Activated T-helper 2 cell treated with anti-CD3 and anti-CD28 coated beads, Interferon-gamma antibody, Interleukin-2, Interleukin-4, amounts not matched to agents 10 μg/mL and 5 μg/mL and 100 μg/mL, durations not matched to agents 14 hours and 24 hours and 36 hours (primary cell): ENCODE measurements at places on chromosomes 7 and 10.
A peak's percentile ranks its signal among the peaks of the same experiment; 100 is the strongest.

GRCh38 chr10:133618851-133619250 lies 7.7 kb downstream of the FRG2B start:
- no peak for DNase-seq

DNA sequence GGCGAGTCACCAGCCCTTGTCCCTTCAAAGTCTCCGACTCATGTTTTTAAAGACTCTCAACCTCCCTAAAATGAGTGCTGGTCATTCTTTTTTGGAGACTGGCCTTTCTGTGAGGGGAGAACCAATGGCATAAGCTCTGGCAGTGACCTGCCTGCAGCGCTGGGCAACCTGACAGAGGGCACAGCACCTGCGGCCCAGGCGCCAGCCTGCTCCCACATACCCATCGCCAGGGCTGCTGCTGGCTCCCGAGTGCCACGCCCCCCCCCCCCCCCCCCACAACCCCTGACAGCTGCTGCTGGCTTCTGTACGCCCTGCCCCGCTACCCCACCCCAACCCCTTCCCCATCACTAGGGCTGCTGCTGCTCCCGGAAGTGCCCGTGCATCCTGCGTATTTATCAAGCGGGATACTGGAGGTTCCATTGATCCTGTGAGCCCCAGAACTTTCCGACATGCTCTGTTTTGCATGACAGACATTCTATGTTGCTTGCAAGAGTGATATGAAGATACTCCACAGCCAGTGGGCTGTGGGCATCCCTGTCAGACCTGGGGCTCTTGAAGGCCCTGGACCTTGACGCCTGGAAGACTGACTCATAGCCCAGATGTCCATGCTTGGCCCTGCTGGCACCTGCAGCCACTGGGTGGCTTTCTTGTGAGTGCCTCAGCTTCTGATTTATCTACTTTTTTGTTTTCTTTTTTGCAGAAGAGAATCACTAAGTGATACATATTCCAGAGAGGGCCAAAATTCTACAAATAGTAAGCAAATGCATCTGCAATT lies 243.9 kb downstream of the ZMYND11 start:
- no peak for DNase-seq

DNA sequence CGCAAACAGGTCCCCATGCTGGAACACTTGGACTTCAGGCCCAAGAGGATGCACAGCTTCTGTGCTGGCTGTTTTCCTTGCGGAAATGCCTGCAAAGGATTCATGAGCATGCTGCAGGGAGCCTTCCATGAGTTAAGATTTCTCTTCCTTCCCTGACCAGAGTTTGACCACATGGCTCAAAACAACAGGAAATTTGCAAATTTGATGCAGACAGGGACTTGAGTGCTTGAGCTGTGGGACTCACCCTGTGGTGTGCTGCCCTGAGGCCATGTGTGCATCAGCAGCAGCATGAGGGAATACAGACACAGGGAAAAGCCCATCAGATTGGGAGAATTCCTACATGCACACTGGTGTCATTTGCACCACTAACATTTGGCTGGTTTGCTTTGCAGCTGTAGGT lies 195.4 kb downstream of the CDC14C start:
- no peak for DNase-seq

GRCh38 chr10:114635797-114636550 lies 22.1 kb downstream of the ABLIM1 start:
- no peak for DNase-seq

DNA sequence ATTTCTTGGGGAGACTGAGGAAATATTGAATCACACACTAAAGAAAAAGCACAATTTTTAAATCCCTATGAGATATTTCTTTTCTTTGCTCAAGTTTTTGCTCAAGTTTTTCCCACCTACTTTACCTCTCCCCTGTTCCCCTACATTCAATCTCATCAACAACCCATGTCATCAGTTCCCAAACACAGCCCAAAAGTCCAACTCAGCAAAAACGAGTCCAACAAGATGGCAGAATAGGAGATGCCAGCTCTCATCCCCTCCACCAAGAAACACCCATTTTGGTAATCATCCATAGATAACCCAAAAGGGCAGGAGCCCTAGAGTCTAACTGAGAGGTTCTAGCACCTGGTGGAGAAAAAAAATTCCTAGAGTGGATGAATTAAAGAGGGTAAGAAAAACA lies 152.5 kb upstream of the GHITM start:
- no peak for DNase-seq

DNA sequence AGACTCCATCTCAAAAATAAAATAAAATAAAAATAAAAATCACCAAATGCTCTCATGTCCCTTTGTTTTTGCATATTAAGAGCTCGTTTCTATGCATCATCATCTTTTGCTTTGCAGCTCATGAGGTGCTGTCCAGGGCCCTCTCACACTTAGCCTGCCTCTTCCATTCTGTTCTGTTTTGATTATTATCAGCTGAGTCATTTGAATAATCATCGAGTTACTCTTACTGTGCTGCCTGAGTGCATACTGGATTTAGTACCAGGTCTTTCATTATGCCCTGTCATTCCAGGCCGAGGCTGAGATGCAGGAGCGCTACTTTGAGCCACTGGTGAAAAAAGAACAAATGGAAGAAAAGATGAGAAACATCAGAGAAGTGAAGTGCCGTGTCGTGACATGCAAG lies 33.0 kb downstream of the UCMA start:
- DNase-seq, result no peak

GRCh38 chr10:89609833-89610346 lies 35.2 kb downstream of the PANK1 start:
- no peak for DNase-seq

DNA sequence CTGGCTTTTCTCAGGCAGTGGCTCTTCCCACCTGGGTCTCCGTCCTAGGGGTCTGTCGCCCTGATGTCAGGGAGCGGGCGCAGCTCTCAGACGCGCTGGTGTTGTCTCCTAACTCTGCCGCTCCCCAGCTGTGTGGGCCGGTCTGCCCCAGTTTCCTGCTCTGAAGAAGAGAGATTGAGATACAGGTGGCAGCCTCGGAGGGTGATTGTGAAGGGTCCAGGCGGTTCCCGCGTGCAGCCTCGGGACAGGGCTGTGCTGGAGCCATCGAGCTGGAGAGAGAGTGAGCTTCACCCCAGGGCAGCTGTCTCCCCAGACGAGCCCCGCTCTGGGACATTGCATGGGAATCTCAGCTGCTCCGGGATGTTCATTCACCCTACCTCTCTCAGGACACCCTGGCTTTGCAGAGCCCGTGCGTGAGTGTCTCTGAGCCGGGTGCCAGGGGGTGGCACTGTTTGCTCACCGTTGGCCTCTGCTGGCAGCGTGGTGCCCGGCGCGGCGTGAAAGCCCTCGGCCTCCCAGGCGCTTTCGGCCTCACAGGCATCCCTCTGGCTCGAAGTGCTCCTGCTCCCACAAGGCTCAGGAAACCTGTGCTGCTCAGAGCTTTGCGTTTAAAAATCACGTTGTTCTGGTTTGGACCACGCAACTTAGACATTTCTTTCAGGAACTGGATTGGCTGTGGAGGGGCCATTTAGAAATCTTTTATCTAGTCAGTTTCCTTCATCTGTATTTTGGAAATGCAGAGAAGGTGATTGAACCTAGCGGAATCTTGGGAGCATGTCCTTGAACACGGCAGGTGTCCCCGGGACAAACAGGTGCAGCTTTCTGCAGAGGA lies 33.8 kb upstream of the ZFAND2A start:
- DNase-seq, result peak; percentile 24

DNA sequence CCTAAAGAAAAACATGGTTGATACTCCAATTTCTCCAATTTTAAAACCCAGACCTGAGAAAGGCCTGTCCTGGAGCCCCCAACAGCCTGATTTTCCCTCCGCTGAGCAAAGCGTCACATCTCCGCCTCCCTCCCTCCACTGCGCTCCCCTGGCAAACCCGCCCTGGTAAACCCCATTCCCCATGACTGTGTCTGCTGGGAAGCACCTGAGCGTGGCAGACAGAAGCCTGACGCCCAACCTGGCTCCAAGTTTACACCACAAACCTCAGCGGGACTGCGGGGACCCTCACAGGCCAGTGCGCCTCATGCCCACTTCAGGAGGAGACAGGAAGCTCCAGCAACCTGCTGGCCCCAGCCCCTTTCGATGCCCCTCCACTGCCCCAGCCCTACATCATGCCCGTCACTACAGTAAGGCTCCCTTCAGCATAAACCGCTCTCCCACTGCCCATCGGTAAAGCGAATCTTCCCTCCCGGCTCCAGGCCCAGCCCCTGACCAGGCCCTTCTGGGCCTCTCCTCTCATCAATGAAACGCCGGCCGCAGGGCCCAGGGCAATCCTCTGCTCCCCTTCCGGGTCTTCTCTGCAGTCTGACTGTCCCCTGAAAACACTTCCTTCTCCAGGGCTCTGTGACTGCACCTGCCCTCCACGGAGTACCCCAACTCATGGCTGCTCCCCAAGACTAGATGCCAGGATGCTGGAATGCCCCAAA lies 233.3 kb downstream of the MAD1L1 start:
- no peak for DNase-seq

GRCh38 chr10:91137822-91138221 lies 82.6 kb upstream of the PCGF5 start:
- no peak for DNase-seq

DNA sequence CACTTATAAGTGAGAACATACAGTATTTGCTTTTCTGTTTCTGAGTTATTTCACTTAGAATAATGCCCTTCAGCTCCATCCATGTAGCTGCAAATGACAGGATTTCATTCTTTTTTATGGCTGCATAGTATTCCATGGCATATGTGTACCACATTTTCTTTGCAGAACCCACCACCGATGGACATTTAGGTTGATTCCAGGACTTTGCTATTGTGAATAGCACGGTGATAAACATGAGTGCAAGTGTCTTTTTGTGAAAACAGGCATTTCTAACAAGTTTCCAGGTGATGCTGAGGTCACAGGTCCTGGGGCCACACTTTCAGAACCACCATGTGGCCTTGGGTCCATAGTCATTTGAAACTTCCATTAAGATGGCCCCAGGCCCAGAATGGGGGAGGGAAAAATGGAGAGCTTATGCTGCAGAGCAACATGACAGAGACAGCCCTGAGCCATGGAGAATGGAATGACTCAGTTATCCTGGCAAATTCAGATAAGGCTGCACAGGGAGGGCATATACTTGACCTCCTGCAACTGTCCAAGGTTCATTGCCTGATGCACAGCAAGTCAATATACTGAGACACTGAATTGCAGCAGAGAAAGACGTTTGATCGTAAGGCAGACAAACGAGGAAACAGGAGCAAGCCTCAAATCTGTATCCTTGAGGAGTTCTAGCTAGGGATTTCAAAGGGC lies 248.0 kb upstream of the GALNT17 start:
- DNase-seq, result no peak

GRCh38 chr7:94405506-94405905 lies 10.8 kb downstream of the COL1A2 start:
- no peak for DNase-seq

GRCh38 chr10:547591-548081 lies 141.8 kb downstream of the DIP2C start:
- no peak for DNase-seq

- no peak for DNase-seq
These were observed 4.1 kb downstream of the VAX1 start for GRCh38 chr10:117134056-117134305.

GRCh38 chr7:129452589-129453231 lies 18.5 kb downstream of the STRIP2 start:
- no peak for DNase-seq

DNA sequence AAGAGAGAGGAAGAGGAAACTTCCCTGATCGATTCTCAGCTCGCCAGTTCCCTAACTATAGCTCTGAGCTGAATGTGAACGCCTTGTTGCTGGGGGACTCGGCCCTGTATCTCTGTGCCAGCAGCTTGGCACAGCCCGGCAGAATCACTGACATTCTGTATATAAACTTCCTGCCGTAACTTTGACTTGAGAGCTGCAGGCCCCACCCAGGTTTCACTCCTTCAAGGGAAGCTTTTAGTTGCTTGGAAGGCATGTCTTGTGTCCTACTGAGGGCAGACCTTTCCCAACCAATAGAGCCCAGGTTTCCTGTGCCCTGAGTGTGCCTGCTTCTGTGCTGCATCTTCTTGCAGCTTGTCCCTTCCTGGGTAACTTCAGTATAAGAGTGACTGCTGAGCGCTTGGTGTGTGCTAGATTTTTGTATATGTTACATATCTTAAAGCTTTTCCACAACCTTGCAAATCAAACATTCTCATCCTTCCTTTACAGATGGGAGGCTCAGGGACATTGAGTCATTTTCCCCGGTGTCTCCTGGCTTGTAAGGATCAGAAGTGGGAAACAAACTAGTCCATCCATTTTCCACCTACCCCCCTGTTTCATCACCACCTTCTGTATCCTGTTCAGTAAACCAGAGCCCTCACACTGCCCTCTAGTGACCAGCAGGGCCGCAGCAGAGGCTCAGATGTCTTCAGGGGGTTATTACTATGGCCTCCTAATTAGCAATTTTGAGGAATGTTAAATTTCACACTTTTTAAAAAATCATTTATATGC lies 225.2 kb upstream of the PRSS58 start:
- DNase-seq, result no peak

DNA sequence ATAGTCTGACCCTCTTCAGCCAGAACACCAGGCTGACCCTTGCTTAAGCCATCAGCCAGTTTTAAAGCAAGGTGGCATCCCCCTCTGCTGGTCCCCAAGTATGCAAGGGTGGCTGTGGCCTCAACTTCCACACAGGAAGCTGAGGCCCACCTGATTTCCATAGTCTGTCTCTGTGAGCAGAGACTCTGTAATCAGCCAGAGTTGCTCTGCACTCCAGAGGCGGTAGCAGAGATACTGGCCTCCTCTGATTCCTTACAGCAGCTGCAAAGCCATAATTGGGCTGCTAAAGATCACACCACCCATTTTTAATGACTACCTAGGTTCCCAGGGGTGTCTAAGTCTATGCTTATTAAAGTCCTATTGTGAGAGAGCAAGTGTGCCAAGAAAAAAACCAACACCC lies 1.8 kb downstream of the PDAP1 start:
- no peak for DNase-seq

DNA sequence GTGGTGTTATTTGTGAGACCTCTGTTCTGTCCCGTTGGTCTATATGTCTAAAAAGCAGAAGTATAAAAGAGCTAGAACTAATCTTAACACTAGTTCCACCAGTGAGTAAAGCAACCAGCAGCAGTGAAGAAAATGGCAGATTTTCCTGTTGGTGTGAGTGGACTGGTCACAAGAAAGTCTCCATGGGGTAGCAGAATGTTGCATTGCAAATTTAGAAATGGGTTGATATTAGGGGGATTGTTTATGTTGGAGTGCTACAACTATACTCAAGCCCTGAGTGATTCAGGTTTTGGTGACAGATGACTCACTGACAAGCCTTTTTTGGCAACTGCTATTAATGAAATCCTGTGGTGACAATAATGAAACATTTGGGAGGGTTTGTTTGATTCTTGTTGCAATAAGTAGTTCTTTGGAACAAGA lies 5.6 kb downstream of the AVL9 start:
- DNase-seq, result no peak

DNA sequence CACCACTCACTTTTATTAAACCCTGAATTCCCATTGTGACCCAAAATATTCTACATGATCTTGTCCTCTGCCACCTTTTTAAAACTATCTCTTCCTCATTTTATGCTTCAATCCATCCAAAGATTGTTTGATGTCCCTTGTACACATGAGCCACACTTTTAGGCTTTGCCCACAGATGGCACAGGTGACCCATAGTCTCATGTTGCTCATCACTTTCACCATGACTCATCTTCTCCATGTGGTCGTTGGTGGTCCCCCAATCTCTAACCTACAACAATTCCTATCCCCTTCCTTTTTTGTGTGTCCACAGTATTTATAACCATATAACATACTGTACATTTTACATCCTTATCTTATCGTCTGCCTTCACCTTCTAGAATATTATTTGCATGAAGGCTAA lies 271.5 kb upstream of the ZWINT start:
- no peak for DNase-seq
